Activated CD8-positive, alpha-beta T cell treated with anti-CD3 and anti-CD28 coated beads for 36 hours (primary cell): ENCODE measurements at places on chromosomes 1 and 21. TPM values are rescaled to one million over a fixed set of nuclear protein-coding genes. Genes with fewer than 3 reads are reported as not detected.

DNA sequence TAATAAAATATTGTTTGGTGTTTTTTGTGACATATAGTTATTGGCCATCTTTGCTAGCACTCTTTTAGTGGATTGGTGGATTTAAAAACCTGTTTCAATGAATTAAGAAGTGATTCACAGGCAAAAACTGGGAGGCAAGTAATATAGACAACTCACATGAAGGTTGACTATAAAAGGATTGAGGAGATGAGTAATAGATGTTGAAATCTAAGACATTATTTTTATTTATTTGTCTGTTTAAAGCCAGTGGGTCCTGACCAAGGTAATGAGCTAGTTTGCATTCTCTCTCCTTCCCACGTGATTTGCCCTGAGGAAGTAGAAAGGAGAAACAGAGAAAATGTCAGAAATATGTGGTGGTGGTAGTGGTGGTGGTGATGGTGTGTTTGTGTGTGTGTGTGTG, 351.5 kb upstream of the ZP4 start:
- no peak overlapping the region for H3K27ac ChIP-seq
- H3K27me3 ChIP-seq, result no peaks in the 10 kb centered on the region
- DNase-seq, result no peak
- H3K4me1 ChIP-seq, result no peaks in the 10 kb centered on the region

- H3K4me3 ChIP-seq, result no peak overlapping the region
- H3K27ac ChIP-seq, result no peak overlapping the region
- no peaks in the 10 kb centered on the region for H3K4me1 ChIP-seq
- DNase-seq, result no peak
Observed at GRCh38 chr1:31380181-31380580, 7.3 kb upstream of the FABP3 start.

GRCh38 chr1:227156520-227156919, 161.8 kb downstream of the CDC42BPA start:
- H3K36me3 ChIP-seq, result no peaks in the 10 kb centered on the region
- no peaks in the 10 kb centered on the region for H3K4me1 ChIP-seq
- no peak for DNase-seq
- no peak overlapping the region for H3K4me3 ChIP-seq

- H3K4me1 ChIP-seq, result no peaks in the 10 kb centered on the region
- H3K27me3 ChIP-seq, result peaks cover 4% of the 10 kb centered on the region
- no peak for DNase-seq
- no peak overlapping the region for H3K4me3 ChIP-seq
- no peak overlapping the region for H3K27ac ChIP-seq
Observed at GRCh38 chr1:119773711-119774241, 5.1 kb upstream of the HMGCS2 start.

EPHA2 gene
- total RNA-seq, result not detected

DNA sequence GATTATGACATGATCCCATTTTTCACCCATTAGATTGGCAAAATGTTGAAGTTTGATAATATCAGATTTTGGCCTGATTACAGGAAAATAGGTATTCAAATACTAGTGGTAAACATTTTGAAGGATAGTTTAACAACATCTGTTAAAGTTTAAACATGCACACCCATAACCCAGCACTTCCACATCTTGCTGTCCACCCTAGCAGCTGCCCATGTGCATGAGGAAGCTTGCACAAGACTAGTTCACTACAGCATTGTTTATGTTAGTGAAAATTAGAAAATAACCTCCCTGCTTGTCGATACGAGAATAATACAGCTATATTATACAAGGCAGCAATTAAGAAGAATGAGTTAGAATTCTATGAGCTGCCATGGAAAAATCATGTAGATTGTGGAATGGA, 127.6 kb downstream of the C1orf21 start:
- no peaks in the 10 kb centered on the region for H3K36me3 ChIP-seq
- DNase-seq, result no peak
- no peaks in the 10 kb centered on the region for H3K27me3 ChIP-seq
- no peak overlapping the region for H3K4me3 ChIP-seq

GRCh38 chr1:10643607-10644306, 152.7 kb downstream of the CASZ1 start:
- H3K4me3 ChIP-seq, result no peak overlapping the region
- no peak for DNase-seq
- H3K36me3 ChIP-seq, result no peaks in the 10 kb centered on the region
- no peak overlapping the region for H3K27ac ChIP-seq
- H3K27me3 ChIP-seq, result no peaks in the 10 kb centered on the region

- peaks cover 12% of the 10 kb centered on the region for H3K36me3 ChIP-seq
- H3K4me1 ChIP-seq, result no peaks in the 10 kb centered on the region
- DNase-seq, result no peak
- H3K27ac ChIP-seq, result no peak overlapping the region
- no peak overlapping the region for H3K4me3 ChIP-seq
Observed at GRCh38 chr1:41072051-41072450, 50.5 kb upstream of the SLFNL1 start.

GRCh38 chr21:33943293-33943692, 27.7 kb upstream of the ATP5PO start:
- peak overlapping the region; percentile 3 for H3K27ac ChIP-seq
- H3K36me3 ChIP-seq, result peaks cover 56% of the 10 kb centered on the region
- H3K4me3 ChIP-seq, result no peak overlapping the region
- no peak for DNase-seq
- H3K4me1 ChIP-seq, result peaks cover 76% of the 10 kb centered on the region

WNT9A gene
- total RNA-seq, result not detected

DNA sequence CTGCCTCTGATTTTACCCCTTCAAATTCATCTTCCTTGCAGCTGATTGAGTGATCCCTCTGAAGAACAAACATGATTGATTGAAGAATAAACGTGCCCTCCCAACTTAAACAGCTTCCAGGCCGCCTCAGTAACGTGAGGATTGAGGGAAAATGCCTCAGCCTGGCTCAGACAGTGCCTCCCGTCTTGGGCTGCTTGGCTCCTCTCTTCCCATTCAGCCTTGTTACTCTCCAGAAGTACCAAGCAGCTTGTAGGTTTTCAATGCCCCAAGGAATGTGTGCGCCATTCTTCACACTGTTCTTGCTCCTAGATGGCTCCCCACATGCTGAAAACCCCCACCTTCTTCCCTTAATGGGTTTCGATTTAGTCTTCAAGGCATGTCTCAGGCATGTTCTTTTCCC, 51.8 kb downstream of the ST6GALNAC5 start:
- H3K4me3 ChIP-seq, result no peak overlapping the region
- no peak overlapping the region for H3K27ac ChIP-seq
- DNase-seq, result no peak
- H3K27me3 ChIP-seq, result peaks cover 6% of the 10 kb centered on the region
- H3K36me3 ChIP-seq, result no peaks in the 10 kb centered on the region

DNA sequence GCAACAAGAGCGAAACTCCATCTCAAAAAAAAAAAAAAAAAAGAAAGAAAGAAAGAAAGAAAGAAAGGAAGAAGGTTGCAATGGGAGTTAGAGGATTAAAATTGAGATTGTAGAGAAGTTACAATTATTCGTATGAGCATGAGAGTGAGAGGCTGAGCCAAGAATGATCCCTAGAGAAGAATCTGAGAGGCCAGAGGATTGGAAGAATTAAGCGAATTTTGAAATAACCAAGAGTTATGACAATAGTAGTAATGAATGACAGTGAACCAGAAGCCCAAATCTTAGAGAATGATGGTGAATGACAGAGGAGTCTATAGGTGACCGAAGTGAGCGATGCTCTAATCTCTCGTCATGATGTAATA, 369 bp upstream of the ZYG11B start:
- peak overlapping the region; percentile 68 for H3K27ac ChIP-seq
- H3K4me3 ChIP-seq, result peak overlapping the region; percentile 95
- H3K4me1 ChIP-seq, result peaks cover 29% of the 10 kb centered on the region
- H3K36me3 ChIP-seq, result peaks cover 2% of the 10 kb centered on the region
- DNase-seq, result no peak
- H3K27me3 ChIP-seq, result no peaks in the 10 kb centered on the region

FCRL5 gene
- total RNA-seq, result not detected

PRKAA2 gene
- total RNA-seq, result not detected

- no peaks in the 10 kb centered on the region for H3K36me3 ChIP-seq
- H3K27ac ChIP-seq, result no peak overlapping the region
- peak; percentile 31 for DNase-seq
- no peaks in the 10 kb centered on the region for H3K27me3 ChIP-seq
- H3K4me3 ChIP-seq, result no peak overlapping the region
- no peaks in the 10 kb centered on the region for H3K4me1 ChIP-seq
Observed at GRCh38 chr21:39125752-39126485, 57.3 kb downstream of the PSMG1 start.

ZNF124 gene
- total RNA-seq, result 16.8 TPM

GRCh38 chr1:118945489-118945888, 42.7 kb downstream of the TBX15 start:
- no peaks in the 10 kb centered on the region for H3K36me3 ChIP-seq
- no peaks in the 10 kb centered on the region for H3K4me1 ChIP-seq
- H3K27me3 ChIP-seq, result no peaks in the 10 kb centered on the region
- no peak overlapping the region for H3K27ac ChIP-seq
- no peak overlapping the region for H3K4me3 ChIP-seq

FAAH gene
- total RNA-seq, result 3.0 TPM

GRCh38 chr21:40422896-40423635, 423.9 kb downstream of the DSCAM start:
- no peak for DNase-seq
- H3K4me1 ChIP-seq, result no peaks in the 10 kb centered on the region
- no peaks in the 10 kb centered on the region for H3K27me3 ChIP-seq
- H3K4me3 ChIP-seq, result no peak overlapping the region

SLC6A9 gene
- total RNA-seq, result 7.4 TPM

LINGO4 gene
- not detected for total RNA-seq

WNT3A gene
- not detected for total RNA-seq
